ENCODE measurements at places on chromosomes 7 and 10.
A peak's percentile ranks its signal among the peaks of the same experiment; 100 is the strongest.

DNA sequence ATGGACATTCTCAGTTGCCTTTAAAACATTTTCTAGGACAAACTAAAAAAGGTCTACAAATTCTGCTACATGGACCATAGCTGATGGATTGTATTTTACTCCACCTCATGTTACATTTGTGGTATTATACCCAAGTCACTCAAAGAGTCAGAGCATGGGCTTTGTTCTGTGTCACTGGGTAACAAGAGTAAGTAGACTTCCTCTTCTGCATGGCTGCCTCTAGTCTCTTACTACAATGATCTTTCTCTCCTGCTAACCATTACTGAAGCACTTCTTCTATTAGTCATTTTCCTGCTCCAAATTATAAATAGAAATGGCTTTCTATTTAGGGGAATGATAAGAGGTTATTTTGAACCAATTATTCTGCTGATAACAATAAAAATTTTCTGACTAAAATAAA lies 727.4 kb upstream of the NRP1 start:
- DNase-seq = no peak

GRCh38 chr10:121633056-121633455 lies 34.8 kb upstream of the FGFR2 start:
- DNase-seq = no peak

DNA sequence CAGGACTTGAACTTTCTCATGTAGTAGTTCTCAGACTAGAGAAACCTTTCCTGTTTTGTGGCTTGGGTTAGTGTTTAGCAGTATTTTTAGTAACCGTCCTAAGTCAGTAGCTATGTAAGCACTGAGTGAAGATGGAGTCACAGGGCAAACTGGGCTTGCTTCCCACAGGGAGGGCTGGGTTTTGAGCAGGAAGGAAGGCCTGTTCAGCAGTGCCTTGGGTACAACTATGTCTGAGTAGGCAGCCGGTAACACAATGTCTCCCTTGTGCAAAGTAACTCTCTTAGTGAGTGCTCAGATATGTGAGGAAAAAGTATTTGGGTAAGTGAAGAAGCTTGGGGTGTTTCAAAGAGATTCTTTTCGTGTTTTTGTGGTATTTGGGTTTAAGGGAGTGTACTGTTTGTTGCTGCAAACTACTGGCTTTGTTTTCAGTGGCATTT lies 96.4 kb downstream of the CCSER2 start:
- DNase-seq = peak; percentile 89

- DNase-seq = no peak
Measured at GRCh38 chr10:88800152-88801125, 2.1 kb upstream of the LIPM start.

DNA sequence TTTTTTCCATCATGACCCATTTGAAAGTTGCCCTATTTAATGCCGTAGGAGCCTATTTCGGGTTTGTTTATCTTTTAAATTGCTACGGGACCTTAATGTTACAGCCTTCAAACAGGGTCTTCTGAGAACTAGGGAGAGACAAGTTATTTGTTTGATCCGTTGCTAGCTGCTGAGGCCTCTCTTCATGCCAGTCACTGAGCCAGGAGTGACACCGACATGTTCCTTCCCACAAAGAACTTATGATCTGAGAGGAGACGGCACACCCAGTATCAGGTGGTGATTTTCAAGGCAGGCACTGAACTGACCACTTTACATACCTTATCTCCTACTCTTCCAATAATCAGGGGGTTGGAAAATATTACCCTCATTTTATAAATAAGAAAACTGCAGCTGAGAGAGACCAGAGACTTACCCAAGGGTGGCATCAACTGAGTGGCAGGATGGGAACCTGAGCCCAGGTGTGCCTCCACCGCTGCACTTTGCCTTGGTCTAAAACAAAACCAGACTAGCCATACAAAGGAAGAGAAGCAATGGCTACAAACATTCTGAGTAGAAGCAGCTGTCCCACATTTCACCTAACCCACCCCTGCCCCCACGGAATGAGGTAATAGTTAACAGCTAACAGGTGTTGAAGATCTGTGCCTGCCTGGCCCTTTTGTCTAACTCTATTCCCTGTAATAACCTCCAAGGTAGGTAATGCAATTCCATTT lies 40.5 kb downstream of the PPP1R3C start:
- no peak for DNase-seq

DNA sequence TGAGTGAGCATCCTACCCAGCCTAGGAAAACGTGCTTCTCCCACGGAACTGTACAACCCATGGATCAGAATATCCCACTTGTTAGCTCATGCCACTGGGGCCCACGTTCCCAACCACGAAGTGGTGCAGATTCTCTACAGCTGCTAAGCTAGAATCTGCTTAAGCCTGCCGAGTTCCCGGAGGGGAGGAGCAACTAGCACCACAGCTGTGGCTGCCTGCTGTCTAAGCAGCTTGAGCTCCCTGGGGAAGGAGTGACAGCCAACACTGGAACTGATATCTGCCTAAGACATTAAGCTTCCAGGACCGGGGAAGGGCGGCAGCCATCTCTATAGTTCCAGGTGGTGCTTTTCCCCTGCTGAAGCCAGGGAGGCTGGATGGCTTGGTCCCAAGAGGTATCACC lies 334.7 kb upstream of the CHRM2 start:
- DNase-seq = no peak

- DNase-seq = no peak
Measured at GRCh38 chr10:93859049-93859655, 34.6 kb upstream of the SLC35G1 start.

DNA sequence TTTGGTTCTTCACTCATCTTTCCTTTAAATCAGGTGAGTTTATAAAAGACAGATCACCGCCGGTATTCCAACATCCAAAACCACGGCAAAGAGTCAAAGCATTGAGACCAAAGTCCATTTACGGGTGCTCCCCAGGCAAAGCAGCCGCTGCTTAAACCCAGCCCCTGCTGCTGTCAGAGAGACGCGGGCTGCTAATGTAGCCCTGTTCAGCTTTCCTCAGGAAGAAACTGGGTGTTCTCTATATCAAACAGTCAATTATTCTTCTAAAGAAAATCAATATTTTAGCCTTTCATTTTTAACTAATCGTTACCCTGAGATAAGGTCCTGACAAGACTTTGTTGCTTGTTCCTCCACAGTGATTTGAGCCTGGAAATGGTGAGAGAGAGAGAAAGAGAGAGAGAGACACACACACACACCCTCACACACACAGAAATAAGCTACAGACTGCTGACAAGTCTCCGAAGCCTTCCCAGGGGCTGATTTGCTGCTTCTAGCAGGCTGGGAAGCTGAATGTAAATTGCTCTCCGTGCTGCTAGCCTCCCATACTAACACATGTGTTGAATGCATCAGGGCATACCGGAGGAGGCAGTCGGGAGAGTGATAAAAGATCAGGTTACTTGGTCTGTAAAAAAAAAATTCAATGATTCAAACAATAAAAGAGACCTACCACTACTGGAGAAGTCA lies 183.0 kb upstream of the ANK3 start:
- DNase-seq = peak; percentile 80

GRCh38 chr10:73818402-73818801 lies 7.0 kb upstream of the NDST2 start:
- no peak for DNase-seq

- DNase-seq = no peak
Measured at GRCh38 chr7:43553999-43554398, 28.9 kb upstream of the STK17A start.

DNA sequence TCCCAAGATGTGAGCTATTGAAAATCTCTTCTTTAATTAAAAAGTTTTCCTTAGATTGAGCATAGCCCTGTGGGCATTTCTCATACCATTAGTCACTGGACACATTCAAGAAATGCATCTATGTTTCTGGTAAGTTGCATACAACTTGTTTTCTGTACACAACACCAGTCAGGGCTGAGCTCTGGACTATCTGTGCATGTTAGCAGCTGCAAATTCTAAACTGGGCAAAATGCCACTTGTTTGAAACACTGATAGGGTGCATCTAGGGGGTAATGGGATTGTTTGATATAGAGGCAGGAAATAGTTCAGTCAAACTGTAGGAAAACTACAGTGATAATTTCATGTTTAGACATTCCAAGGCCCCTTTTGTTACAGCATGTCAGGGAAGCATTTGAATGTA lies 145.6 kb upstream of the NPY start:
- DNase-seq = no peak

DNA sequence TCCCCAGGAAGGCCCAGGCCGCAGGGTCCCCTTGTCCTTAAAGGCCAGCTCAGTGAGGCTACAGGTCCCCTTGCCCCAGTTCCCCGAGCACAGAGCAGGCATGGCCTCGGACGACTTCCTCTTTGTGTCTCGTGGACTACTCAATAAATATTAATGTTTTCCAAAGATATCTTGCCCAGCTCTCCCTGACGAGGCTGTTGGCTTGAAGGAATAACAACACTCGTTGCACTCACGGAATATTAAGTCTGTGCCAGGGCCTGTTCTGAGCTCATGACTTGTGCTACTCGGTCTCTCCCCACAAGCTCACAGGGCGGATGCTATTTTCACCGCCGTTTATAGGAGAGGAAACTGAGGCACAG lies 68.2 kb downstream of the CUX1 start:
- DNase-seq = peak; percentile 41

DNA sequence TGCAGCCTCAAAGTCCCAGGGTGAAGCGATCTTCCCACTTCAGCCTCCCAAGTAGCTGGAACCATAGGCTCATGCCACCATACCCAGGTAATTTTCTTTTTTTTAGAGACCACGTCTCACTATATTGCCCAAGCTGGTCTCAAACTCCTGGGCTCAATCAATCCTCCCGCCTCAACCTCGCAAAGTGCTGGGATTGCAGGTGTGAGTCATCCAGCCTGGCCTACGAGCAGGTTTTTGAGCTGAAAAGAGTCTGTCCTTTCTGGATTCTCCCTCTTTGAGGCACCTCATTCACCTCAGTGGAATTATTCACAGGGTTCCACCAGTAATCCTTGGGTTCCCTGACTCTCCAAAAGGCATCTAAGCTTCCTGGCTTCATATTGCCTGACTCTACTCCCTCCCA lies 7.6 kb upstream of the LEP start:
- DNase-seq = no peak

DNA sequence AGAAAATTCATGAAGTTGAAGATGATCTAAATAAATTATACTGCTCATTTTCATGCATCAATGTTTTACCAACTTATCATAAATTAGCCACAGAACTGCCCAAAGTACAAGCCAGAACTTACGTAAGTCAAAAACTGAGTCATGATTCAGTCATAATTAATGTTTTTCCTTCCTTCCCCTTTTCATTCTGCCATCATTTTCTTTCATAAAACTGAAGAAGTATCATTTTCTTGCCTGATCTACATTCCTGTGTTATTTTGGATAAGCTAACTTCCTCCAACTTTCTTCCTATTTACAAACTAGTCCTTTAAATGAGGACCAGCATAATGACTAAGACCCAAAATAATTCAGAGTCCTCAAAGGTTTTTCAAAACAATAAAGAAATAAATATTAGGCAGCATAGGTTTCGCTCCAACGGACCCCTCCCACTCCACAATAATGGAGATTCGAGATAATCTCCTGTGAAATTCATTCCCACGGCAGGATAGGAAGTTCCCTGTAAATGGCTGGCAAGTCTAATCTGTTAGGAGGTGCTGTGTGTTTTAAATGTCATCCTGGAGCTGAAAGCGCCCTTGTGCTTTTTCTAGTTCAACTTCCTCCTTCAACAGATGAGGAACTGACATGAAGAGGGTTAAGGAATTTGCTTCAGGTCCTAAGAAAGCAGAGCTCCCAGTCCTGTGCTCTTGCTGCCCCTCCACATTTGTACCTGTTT lies 218.9 kb downstream of the DOCK4 start:
- DNase-seq = no peak

DNA sequence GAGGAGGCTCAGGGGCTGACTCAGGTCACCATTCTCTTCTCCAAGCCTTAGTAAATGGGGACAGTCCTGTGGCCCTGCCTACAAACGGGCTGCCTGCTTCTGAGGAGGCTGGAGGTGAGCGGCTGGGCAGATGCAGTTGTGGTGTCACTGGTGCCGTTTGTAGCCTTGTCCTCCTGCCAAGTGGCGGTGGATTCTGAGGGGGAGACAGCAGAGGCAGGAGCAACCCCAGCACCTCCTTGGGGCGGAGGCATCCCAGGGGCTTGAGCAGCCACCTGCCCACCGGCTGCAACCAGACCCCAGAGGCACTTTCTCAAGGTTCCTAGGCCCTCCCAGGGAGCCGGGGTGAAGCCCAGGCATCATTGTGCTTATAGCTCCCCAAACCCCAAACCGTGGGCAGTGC lies 112.5 kb downstream of the ZMIZ1 start:
- no peak for DNase-seq

DNA sequence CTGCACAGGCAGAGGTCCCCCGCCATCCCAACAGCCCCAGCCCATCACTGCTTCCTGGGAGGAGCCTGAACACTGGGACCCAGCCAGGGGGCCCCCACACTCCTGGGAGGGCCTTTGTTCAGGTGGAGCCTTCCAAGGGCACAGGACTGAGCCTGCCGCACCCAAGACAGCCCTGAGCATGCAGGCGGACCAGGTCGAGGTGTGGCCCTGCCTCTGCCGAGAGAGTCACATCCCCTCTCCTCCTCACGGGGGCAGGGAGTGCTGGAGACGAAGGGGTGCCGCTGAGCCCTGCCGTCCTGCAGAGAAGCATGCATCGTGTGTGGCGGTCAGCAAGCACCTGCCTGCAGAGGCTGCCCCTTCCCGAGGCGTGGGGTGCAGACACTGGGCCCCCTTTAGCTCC lies 7.3 kb upstream of the MAFK start:
- DNase-seq = no peak

- no peak for DNase-seq
Measured at GRCh38 chr10:20354166-20354565, 537.9 kb downstream of the PLXDC2 start.

GRCh38 chr7:66303454-66304155 lies 98.5 kb downstream of the TPST1 start:
- DNase-seq = no peak

DNA sequence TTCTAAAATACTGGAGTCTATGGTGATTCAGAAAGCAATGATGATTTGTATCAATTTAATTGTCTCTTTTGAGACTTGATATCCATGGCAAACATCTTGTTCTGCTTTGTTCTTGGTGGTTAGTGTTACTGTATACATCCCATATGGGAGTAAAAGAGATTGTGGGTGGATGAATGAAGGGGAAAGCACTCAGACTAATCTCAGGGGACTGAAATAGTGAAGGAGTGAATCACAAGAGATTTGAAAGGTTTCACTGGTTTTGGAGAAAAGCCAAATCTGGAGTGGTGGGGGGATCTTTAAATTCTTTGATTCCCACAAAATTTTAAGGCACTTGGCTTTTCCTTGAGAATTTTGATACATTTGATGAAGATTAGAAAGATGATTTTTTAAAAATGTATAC lies 369.4 kb downstream of the INHBA start:
- no peak for DNase-seq

- no peak for DNase-seq
Measured at GRCh38 chr7:81908220-81908619, 138.4 kb upstream of the HGF start.

DNA sequence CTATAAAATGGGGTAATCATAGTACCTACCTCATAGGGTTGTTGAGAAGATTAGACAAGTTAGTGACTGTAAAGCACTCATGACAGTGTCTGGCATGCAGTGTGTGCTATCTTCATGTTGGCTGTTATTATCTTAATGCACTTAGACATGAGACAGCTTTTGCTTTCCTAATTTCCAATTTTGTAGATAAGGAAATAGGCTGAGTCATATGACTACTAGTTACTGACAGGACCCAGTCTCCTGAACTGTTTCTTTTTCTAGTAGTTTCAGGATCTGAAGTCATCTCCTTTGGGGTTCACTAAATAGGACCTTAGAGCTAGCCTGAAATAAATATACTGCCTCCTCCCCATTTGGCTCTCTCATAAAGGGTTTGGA lies 74.2 kb downstream of the SNX10 start:
- no peak for DNase-seq

Measured in putamen (tissue), 1 donor.